NCI-H510A treated with DMSO at 0.1 percent for 48 hours (cell line): ENCODE measurements at places on chromosomes 6 and 20.

DNA sequence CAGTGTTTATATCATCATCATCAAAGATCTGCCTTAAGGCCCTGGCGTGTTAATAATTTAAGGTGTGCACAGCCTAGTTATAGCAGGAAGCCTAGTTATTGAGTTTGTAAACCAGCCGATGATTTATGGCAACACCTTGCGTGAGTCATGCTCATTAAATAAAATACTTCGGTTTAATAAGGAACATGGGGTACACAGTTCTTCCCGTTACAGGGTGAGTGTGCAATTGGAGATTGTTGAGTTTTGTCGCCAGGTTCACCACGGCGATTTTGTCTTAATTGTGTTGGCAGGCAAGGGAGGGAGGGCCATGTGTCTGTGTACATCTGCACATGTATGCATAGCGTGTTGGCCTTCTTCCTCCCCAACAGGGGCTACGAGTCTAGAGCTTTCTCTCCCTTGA is 104.0 kb downstream of the TFAP2A start:
- DNase-seq = no peak

GRCh38 chr20:60427516-60427915 is 469.3 kb downstream of the CDH26 start:
- no peak for DNase-seq

GRCh38 chr20:45181639-45182038 is 6.9 kb downstream of the PI3 start:
- no peak for DNase-seq

- no peak for DNase-seq
Observed at GRCh38 chr6:112241820-112242429, 12.4 kb downstream of the LAMA4 start.

DNA sequence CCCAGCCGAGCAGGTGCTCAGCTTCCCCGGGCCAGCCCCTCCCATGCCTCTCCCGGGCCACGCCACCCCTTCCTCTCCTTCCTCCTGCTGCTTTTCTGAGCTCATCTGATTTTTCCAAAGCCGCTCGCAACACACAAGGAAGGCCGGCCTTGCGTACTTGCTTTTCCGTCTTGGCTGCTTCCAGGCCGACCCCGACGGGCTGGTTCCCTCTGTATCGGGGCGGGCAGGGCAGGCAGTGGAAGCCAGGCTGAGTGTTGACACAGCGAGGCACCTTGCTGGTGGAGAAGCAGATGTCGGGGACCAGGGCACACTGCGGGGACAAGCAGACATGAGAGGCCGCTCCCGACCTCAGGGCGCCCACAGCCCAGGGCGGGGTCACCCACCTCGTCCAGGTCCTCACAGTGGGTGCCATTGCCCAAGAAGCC is 21.1 kb downstream of the THBS2 start:
- DNase-seq = peak; percentile 26
